GOT3 (cell line): ENCODE measurements at places on chromosomes 7 and 10.

GRCh38 chr10:124864421-124865193 is 63.0 kb downstream of the ABRAXAS2 start:
- DNase-seq: no peak

DNA sequence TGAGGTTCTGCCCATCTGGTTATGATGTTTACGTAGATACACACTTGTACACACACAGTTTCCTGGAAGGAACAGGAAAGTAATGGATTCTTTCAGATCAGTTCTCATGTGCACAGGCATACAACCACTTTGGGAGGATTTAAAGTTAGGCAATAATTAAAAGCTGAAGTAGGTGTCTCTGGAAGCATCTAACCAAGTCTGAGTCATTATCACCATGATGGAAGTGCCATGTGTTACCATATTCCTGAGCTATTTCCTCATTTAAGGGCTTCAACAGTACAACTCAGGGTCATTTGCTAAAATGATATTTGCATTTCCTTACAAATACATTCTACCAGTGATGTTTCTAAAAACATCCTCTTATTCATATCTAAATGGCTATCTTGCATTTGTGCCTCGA is 41.4 kb upstream of the BET1 start:
- no peak for DNase-seq

DNA sequence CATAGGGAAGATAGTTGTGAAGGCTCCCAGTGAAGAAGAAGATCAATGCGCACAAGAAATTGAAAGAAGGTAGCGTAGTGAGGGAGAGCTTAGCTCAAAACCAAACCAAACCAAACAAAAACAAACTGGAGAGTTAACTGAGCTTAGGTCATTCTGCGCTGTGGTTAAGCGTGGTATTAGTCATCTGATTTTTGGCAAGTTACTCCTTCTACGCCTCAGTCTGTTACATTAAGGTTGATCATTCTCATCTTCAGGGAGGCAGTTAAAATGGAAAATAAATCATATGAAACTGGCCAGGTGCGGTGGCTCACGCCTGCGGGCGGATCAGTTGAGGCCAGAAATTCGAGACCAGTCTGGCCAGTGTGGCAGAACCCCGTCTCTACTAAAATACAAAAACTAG is 259.7 kb downstream of the EXOC4 start:
- no peak for DNase-seq

GRCh38 chr7:9242636-9243035 is 809.2 kb downstream of the NXPH1 start:
- no peak for DNase-seq

- no peak for DNase-seq
These were observed 100.0 kb upstream of the AMPH start for GRCh38 chr7:38731215-38731614.

GRCh38 chr10:48779546-48780152 is 95.0 kb downstream of the WDFY4 start:
- no peak for DNase-seq

DNA sequence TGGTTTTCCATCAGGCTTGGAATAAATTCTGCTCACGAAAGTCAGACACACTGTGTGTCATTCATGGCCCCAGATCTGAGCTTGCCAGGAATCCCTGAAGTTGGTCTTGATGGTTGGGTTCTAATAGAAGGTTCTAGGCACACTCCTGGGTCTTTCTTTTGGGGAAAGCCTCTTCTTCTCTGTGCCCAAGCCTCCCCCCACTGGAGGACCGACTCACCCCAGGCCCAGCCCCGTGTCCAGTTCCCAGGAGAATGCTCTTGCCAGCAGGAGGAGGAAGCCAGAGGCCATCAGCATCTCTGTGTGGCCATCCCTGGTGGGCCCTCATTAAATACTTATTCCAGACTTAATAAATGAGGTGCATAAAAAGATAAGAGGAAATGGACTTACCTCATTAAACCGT is 548.0 kb downstream of the TCERG1L start:
- no peak for DNase-seq

GRCh38 chr10:47016564-47016963 is 105.3 kb downstream of the PTPN20 start:
- no peak for DNase-seq

DNA sequence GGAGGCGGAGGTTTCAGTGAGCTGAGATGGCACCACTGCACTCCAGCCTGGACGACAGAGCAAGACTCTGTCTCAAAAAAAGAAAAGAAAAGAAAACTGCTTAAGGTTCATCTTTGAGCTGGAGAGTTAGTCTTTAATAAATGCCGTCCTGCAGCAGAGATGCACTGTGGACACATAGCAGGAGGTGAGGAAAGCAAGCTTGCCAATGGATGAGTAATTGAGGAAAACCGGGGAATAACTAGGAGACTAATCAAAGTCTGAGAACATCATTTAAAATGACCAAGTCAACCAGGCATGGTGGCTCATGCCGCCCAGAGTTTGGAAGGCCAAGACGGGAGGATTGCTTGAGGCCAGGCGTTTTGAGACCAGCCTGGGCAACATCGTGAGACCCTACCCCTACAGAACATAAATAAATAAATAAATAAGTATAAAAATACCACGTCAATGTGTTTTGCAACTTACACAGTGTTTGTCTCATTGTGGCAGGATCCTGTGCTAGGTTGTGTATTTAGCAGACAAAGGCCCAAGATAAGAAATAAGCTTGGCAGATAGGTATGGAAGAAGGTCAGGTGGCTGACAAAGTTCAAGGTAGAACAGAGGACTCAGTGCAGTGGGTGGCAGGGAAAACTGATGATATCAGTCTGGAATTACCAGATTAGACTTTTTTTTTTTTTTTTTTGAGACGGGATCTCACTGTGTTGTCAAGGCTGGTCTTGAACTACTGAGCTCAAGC is 115.7 kb upstream of the KMT2C start:
- DNase-seq: no peak

DNA sequence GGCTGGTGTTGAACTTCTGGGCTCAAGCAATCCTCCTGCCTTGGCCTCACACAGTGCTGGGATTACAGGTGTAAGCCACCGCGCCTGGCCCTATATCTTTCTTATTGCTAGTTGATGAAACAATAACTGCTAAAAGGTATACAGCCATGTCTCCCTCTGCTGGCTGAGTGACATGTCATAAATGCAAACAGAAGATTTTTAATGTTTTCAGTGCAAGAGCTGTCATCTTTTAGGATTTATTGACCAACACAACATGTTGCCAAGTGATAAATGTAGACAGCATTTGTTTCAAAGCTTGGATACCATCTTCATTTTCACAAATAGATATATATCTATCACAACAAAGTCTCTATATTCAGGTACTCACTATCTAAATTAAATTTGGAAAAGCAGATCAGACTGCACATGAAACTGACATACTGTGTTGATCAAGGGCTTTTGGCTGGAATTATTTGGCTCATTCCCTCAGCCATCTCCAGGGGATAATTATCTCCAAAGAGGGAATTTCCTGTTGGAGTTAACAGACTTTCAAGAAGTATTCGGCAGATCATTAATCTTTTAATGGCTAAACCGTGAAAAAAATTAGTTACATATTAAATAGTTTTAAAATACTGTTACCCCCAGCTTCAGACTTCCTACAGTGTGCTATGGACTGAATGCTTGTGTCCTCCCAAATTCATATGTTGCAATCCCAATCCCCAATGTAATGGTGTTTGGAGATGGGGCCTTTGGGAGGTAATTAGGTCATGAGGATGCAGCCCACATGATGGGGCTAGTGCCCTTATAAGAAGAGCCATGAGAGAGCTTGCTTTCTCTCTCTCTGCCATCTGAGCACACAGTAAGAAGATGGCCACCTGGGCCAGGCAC is 41.3 kb upstream of the SRPK2 start:
- no peak for DNase-seq

DNA sequence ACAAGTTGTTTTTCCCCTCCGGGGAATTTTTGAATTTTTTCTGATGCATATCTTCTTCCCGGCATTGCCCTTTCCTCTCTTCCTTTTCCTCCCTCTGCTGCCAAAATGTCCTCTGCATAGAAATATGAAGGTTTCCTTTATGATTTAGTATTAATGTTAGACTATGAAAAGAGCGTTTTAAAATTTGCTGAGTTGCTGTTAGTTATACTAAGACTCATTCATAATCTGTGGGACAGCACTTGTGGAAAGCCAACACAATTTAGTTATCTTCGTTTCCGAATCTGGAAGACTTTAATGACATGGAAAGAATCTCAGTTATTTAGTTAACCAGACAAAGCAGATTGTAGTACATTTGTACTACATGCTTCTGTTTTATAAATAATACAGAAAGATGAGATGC is 25.0 kb downstream of the POU6F2 start:
- DNase-seq: no peak

DNA sequence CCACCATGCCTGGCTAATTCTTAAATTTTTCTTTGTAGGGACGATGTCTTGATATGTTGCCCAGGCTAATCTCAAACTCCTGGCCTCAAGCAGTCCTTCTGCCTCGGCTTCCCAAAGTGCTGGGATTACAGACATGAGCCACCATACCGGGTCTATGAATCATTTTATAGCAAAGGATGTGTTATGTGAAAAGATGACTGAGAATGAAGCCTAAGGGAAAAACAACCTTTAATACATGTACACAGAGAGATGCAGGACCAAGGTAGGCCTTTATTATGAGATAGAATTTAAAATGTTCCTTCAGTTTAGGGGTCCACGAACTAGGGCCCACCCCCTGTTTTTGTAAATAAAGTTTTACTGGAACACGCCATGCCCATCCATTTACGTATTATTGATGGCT is 41.0 kb downstream of the UBE2H start:
- DNase-seq: no peak

GRCh38 chr7:2260820-2261219 is 18.8 kb downstream of the NUDT1 start:
- DNase-seq: no peak
